ENCODE measurements at places on chromosomes 1 and 21.

GRCh38 chr1:91828583-91829281, 57.2 kb downstream of the TGFBR3 start:
- DNase-seq: no peak

DNA sequence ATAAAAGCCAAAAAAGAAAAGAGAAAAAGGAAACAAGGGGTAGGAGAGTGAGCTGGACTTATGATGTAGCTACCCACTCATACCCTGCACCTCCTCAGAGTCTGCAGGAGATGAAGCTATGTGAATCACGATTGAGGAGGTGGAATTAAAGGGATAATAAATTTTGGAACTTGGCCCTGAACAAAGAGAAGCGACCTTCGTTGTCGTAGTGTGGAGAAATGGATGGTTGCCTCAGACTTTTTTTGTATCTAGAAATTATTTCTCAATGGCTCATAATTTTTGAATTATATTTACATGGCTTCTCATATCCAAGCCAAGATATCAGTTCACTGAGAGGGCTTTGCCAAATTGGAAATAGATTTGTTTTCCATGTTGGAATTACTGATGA, 37.8 kb upstream of the SIPA1L2 start:
- no peak for DNase-seq

GRCh38 chr1:177786176-177786745, 183.6 kb downstream of the SEC16B start:
- DNase-seq: no peak

- DNase-seq: no peak
Observed at GRCh38 chr1:236181059-236181458, 38.7 kb downstream of the GPR137B start.

- no peak for DNase-seq
Observed at GRCh38 chr1:160451859-160452232, 51.5 kb downstream of the VANGL2 start.

GRCh38 chr1:39666772-39667171, 5.1 kb downstream of the NT5C1A start:
- DNase-seq: no peak

Measured in hematopoietic multipotent progenitor cell (in vitro differentiated cells).